ENCODE measurements at places on chromosomes 16 and 17.
A peak's percentile ranks its signal among the peaks of the same experiment; 100 is the strongest.

DNA sequence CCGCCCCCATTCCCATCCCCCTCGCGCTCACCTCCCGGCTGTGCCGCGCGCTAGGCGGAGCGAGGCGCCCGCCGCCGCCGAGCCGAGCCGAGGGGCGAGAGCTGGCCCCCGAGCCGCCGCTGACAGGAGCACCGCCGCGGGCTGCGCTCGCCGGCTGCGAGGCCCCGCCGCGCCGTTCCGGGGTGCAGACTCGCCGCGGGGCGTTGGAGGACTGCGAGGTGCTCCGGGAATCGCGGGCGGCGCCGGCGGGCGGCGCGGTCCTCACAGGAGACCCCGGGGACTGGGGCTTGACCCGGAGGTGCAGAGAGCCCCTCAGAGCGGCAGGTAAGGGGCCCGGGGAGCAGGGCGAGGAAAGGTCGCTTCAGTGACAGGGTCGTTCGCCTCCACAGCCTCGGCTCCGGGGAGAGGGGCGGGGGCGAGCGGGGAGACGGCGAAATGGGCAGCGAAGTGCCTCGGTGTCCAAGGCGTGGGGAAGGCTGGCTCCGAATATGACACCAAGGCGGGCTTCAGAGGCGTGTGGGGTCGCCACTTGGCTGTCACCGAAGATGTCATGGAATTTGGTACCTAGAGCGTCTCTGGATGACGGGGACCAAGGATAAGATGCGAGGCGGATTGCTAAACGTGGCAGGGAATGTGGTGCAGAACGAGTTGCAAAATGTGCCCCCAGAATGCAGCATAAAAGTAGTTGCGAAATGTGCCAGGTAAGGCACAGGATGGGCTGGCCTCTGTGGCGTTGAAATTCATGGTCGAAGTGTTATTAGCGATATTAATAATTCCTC is 580 bp downstream of the TANC2 start:
- DNase-seq = peak; percentile 75

DNA sequence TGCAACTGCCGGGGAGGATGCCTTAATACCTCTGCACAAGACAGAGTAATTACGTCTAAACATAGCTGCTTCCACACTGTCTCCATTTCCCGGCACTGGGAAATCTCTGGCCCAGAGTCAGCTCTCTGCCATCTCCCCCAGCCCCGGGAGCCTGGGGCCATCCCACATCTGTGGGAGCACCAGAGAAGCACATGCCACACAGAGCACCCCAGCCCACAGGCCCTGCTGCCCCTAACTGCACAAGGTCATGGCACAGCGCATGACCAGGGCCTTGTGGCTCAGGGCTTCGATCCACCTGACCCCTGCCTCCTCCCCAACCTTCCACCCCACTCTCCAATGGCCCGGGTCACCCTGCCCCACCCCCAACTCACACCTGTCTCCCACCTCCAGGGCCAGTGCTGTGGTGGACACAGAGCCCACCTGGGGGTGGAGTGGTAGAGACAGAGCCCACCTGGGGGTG is 36.6 kb upstream of the RBFOX3 start:
- DNase-seq = no peak

GRCh38 chr17:49280918-49281317 is 50.3 kb upstream of the PHOSPHO1 start:
- no peak for DNase-seq

GRCh38 chr16:67901734-67902133 is 8.7 kb downstream of the PSKH1 start:
- DNase-seq = no peak

DNA sequence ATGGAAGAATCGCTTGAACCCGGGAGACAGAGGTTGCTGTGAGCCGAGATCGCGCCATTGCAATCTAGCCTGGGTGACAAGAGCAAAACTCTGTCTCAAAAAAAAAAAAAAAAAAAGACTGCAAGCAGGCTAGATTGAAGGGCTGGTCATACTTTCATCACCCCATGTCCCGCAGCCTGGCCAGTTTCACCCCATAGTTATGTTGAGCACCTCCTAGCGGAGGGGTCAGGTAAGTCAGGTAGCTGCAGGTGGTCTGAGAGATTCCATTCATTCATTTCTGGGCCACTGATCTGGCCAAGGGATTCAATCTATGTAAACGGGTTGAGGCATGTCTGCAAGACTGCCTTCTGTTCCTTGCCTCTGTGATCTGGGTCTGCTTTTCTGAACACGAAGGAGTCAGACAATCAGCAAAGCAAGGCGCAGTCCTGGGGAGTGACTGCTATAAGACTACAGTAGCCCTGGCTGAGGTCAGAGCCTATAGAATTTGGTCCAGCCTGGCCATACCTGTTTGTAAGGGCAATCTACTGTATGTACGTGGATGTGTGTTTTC is 23.6 kb upstream of the BPTF start:
- DNase-seq = no peak
